ENCODE measurements at places on chromosomes 5 and 9.

- no peak for DNase-seq
These were observed 575.2 kb upstream of the ZNF462 start for GRCh38 chr9:106287731-106288130.

DNA sequence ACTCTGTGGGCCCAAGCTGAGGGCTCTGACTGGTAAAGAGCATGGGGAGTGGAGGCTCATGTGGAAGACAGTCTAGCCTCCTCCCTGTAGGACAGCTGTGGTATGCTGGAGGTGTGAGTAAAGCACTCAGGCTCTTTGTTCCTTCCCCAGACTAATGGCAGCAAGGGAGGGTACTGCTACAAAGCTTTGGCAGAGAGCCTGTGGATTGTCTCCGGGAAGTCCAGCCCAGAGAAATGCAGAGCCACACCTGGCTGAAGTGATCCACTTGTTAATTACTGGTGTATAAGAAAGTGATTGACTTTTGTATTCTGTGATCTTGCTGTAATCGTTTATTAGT lies 161.7 kb downstream of the OXCT1 start:
- no peak for DNase-seq

DNA sequence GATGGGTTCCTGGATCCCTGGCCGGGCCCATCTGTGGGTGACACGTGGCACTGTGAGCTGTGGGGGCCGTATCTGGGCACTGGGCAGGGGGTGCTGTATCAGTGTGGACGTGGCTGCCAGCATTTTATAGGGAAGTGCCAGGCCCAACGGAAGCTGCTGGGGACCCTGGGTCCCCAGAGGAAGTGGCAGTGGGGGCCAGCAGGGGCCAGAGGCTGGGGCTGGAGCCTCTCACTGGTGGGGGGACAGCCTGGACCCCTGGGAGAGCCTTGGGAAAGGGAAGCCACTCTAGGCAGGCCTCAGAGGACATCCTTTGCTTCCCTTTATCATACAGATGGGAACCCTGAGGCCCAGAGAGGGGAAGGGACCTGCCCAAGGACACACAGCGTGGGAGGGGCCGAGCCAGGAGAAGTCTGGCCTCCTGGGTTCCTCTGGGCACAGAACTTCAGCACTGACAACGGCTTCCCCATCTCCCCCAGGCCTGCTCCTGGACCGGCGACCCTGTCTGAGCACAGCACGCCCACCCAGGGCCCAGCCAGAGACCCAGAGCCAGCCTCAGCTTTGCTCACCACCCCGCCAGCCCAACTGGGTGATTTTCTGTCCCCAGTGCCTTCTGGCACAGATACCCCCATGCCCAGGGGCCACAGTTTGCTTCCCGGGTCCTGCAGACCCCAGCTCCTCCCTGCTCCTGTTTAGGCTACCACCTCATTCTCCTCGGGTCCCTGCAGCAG lies 15.5 kb upstream of the LAMC3 start:
- no peak for DNase-seq

DNA sequence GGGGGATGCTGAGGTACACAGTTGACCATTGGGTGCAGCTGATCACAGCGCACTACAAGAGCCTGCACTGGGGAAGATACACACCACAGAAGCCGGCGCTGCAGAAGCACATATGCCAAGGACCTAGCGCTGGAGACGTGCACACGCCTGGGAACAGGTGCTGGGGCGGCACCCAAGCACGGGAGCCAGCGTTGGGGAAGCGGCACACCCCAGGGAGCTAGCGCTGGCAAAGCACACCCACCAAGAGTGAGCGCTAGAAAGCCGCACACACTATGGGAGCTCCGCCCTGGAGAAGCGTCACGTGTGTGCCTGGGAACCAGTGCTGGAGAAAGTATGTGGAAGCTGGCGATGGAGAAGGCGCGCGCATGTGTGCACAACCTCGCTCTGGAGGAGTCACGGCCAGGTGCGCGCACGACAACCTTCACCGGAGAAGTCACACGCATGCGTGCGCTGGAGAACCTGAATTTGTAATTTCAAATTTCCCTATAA lies 4.5 kb downstream of the FANCC start:
- no peak for DNase-seq

DNA sequence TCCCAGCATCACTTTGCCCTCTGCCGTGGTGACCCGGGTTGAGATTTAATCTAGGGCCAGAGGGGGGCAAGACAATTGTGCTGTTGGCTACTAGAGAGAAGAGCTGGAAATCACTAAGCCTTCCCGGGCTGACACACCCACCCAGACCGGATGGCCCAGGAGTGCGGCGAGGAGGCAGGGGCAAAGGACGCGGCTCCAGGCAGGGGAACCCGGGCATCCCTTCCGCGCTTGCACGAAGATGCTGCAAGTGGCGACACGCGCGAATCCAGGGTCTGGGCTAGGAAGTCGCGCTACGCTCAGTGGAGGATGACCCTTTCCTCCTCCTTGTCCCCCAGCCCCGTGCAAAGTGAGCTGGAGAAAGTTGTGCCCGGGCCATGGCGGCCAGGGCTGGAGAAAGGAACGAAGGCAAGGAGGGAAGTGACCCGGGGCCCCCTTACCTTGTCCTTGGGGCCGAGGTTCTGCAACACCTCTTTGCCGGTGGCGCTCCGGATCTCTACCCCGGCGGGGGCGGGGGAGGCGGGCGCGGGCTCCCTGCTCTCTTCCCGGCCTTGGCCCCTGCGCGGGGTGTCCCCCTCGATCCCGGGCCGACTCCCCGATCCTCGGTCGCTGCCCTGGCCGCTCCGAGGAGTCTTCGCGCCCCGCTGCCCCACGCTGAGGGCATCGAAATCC lies 693 bp downstream of the DPYSL3 start:
- DNase-seq = no peak

DNA sequence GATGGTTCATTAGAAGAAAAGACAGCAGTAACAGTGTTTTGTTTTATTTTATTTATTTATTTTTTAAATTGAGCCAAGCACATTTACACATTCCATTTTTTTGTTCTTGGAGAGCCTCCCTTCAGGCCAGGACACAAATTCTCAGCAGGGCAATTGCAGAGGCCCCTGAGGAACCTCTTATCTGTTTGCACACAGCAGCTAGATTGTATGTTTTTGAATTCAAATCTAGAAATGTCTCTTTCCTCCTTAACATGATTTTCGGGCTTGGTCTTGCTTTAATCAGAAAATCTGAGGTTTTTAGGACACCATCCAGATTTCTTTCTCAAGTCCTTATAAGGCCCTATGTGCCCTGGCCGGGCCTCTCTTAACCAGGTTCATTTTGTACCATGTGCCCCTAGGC lies 76.0 kb downstream of the PRR16 start:
- no peak for DNase-seq

GRCh38 chr9:108811944-108812343 lies 43.8 kb downstream of the ACTL7B start:
- DNase-seq = no peak

GRCh38 chr5:74224331-74224730 lies 416.2 kb downstream of the ENC1 start:
- no peak for DNase-seq

GRCh38 chr9:129270205-129270604 lies 92.1 kb upstream of the IER5L start:
- no peak for DNase-seq

- no peak for DNase-seq
These were observed 56.2 kb upstream of the LPAR1 start for GRCh38 chr9:111094433-111094924.

DNA sequence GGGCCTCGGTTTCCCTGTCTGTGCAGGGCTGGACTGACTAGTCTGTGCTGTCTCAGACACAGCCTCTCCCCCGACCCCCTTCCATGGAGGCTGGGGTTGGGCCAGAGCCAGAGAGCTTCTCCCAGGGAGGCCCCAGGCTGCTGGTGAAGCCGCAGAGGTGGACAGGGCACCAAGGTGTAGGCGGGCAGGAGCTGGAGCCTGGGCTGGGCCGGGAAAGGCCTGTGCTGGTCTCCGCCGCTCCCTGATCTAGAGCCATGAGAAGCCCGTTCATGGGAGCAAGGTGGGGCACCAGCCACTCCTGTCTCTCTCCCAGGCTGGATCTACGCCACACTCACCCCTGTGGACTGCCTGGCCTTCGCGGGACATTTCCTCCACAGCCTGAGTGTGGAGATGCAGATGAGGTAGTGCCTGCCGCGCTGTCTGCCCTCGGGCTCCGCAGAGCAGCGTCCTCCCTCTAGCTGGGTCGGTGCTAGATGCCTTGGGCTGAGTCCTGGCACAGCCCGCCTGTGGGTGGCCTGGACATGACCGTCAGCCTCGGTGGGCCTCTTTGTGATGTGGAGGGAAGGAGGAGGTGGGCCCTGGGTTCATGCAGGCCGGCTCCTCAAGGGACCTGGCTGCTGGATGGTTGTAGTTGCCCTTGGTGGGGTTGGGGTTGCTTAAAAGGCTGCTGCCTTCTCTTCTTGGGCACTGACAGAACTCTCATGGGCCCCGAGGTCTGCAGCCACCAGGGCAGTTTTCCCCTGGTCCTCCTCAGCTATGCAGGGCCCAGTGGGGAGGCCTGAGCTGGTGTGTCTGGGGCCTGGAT lies 79.4 kb downstream of the PHF2 start:
- no peak for DNase-seq

DNA sequence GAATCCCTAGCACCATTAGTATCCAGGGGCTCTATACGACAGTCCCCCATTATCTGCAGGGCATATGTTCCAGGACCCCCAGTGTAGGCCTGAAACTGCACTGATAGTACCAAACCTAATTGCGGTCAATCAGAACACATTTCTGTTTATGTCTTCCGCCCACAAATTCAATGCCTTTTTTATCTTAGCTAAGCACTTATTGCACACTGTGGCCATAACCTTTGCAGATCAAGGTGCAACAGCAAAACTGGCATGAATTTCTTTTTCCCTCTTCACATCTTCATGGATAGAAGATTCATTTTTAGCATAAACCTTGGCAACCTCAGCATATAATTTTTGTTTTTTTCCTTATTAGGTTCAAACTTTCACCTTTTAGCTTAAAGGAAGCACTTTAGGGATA lies 361.1 kb downstream of the DEPDC1B start:
- no peak for DNase-seq

GRCh38 chr5:16656561-16657191 lies 39.9 kb upstream of the RETREG1 start:
- no peak for DNase-seq

- DNase-seq = no peak
These were observed 60.8 kb downstream of the DMXL1 start for GRCh38 chr5:119131530-119132304.

DNA sequence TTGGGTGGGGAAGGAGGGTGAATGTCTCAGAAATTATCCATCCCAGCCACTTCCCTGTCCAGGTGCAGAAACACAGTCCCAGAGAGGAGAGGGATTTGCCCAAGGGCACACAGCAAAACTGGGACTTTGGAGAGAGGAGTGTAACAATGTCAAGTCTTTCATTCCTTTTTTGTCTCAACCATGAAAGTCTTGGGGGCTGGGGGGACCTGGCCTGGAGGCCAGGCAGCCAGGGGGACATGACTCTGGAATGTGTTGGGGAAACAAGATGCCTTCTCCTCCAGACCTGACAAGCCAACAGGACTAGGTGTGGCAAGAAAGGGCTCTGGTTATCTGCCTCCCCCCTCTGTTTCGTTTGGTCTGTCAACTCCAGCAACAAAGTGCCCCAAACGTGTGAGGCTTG lies 13.9 kb upstream of the HAND1 start:
- no peak for DNase-seq

DNA sequence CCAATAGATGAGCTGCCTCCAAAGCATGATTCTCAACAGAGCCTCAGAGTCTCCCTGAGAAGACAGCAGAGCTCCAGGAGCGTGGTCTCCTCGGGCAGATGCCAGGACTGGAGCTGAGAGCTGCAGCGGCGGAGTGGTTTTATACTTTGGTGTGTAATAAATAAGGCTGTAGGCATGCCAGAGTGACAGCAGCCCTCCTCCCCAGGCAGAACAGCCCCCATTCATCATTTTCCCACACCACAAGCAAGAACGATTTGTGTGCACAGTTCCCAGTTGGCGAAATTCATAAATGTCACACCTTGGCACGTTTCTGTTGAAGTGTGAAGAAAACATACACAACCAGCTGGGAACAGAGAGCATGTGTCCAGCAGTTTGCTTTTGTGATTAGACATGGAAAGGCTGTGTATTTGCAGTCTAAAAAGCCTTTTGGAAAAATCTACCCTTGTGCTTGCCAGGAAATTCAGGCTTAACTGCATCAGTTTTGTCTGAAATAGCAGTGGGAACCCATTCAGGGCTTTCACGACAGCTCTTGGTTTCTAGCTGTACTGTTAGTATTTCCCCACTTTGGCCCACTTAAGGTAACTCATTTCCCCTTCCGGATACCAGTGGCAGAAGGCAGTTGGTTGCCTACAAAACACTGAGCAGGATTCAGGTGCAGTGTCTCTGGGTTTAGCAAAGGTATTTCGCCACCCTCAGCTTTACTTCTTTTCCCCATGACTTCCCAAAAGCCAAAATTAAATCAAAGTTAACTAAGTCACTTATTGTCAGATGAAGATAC lies at the start of gene C1QTNF3:
Gene C1QTNF3, minus strand, starts transcription at position 115 of the 778 bp plus-strand sequence. Its CDS starts 88 bp downstream, at position 27.
- DNase-seq = no peak

- no peak for DNase-seq
These were observed 41.4 kb upstream of the IL7R start for GRCh38 chr5:35815089-35815936.

DNA sequence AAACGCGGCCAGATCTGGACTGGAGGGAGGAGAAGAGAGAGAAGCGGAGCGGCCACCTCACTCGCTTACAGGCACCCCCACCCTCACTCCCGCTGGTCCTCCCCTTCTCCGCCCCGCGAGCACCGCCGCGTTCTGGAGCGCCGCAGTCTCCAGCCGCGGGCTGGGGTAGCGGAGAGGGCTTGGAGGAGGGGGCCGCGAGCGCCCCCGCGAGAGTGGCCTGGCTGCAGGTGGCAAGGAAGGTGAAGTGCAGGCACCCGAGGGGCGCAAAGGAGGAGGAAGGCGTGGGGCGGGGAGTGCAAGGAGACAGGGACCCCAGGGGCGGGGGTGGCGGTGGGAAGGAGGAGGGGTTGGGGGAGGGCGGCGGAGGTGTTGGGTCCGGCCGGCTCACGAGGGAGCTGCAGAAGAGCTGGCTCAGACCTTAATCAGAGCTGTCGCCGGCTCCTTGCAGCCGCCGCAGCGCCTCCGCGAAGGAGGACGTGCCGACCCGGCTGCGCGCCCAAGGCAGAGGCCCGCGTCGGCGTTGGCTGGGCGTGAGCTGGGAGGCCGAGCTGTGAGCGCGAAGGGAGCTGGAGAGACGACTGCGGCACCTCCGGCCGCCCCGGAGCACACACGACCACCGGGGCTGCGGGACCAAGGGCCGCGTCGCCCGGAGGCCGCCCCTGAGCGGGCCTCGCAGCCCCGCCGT lies at the start of gene DMRT3:
Gene DMRT3, plus strand, starts transcription at position 398 of the 685 bp plus-strand sequence. CDS start 347 bp downstream, outside the sequence.
- no peak for DNase-seq

DNA sequence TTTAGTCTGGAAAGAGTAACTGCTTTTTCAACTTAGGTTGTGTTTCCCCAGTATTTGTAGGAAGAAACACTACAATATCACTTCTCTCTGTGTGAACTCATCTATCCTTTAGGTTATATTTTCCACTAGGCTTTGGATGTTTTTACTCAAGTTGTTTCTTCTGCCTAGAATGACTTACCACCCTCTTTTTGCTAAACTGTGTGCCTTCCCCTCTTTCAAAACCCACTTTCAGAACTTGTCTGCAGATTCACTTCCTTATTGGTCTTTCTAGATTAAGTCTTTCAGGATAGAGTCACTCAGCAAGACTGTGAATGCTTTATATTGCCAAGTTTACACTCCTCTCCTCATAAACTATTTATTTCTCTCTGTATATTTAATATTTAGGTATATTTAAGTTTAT lies 14.2 kb upstream of the CAST start:
- no peak for DNase-seq
